Caki2 (cell line): ENCODE measurements at places on chromosomes 6 and 20. TPM values are rescaled to one million over a fixed set of nuclear protein-coding genes. Genes with fewer than 3 reads are reported as not detected.
A peak's percentile ranks its signal among the peaks of the same experiment; 100 is the strongest.

DNA sequence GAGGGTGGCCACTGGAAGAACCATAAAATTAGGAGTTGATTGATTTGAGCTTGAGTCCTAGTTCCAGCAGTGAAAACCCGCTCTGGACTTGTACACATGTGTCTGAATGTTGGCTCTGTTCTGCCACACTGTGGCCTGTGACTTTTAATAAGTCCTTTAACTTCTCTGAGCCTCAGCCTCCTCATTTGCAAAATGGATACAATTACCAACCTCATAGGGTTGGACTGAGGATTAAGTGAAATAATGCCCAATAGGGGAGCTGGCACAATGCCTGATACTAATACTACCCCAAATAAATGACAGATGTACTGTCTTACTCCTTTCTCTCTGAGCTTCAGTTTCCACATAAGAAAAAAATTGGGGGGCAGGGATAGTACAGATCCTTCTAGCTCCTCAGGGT, 92.6 kb upstream of the RIPOR2 start:
- no peak for DNase-seq

DNA sequence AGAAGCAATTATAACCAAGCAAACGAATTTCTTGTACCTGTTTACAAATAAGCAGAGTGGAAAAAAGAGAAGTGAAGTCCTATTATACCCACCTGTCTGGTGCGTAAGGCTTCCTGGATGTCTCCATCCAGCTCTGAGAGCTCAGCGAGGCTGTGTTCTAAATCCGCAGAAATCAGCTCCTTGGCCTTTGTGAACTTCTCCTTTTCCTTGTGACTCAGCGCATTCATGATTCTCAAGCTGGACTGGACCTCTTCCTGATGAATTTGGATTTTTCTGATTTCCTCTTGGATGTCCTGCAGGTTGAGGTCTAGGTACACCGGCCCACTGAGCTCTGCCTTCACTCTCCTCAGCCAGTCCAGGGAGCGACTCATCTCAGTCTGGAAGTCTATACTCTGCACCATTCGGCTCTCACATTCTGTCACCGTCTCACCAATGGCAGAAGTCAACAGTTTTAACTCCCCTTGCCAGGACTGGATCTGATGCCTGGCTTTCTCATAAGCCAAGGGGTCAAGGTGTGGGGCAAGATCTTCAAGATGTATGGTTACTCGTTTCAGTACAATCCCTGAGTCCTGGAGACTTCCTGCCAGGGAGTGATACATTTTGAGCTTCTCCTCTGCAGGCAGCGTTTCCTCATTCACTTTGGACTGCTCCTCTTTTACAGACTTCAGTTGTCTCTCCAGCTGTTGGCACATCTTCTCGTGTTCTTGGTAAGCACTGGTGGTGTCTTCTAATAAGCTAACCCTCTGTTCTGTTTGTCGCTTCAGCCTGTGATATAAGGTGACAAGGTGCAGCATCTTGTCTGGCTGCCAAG, 307.3 kb downstream of the SYNE1 start:
- DNase-seq, result no peak

The TRIM10 gene
- total RNA-seq, result not detected in 2 replicates

DNA sequence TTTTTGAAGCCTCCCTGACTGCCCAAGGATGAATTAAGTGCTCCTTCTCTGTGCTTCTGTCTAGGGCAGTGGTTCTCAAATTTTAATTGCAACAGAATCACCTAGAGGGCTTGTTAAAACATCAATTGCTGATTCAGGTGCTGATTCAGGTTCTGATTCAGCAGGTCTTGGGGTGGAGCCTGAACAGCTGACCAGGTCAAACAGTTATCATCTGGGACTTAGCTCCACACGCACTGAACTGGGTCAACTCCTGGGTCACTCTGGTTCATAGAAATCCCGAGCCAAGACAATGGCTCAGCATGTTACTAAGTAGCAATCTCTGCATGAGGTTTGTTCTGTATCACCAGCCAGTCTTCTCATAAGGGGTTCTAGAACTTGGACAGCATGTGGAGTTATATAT, 192.3 kb downstream of the GJA1 start:
- no peak for DNase-seq

The GSTA2 gene
- total RNA-seq, result not detected in 2 replicates

The EYA2 gene
- not detected in 2 replicates for total RNA-seq

- DNase-seq, result peak; percentile 92
Measured at GRCh38 chr6:82875573-82876185, 190.0 kb downstream of the UBE3D start.

The IRAK1BP1 gene
- 2.1 and 2.7 TPM in 2 replicates for total RNA-seq
